NCI-H2081 (cell line): ENCODE measurements at places on chromosomes 1 and 21.

DNA sequence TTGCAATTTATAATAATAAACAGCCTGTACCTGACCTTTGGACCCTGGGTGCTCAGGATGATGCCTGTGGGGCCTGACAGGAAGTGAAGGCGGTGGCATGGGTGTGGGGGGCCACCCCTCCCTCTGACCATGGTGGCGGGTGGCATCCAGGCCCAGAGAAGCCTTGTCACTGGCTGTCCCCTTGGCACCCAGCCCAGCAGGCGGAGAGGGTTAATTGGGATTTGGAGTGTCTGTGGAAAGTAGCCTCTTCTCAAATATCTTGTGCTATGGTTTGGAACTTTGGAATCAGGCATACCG lies 20.5 kb downstream of the SOX13 start:
- DNase-seq, result peak; percentile 61

- DNase-seq, result no peak
Measured at GRCh38 chr1:184966989-184967388, 7.3 kb downstream of the NIBAN1 start.

- DNase-seq, result no peak
Measured at GRCh38 chr1:101283443-101283842, 46.6 kb downstream of the S1PR1 start.

DNA sequence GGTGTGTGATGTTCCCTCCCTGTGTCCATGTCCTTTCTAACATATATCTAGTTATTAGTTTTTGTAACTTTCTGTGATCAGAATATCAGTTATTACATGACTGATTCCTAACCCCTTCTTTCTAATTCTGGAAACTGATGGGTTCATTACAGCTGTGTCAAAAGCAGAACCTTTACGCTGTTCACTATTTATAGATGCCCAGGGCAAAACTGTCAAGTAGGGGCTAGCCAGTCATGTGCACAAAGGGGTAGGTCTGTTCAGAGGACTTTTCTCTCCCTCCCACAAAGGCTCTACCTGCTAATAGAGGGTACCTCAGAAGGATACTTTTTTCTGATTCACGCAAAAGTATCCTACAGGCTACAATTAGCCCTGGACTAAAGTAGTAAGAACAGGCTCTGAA lies 79.2 kb downstream of the NRDC start:
- no peak for DNase-seq

GRCh38 chr1:110250008-110250407 lies 39.9 kb downstream of the KCNC4 start:
- no peak for DNase-seq

DNA sequence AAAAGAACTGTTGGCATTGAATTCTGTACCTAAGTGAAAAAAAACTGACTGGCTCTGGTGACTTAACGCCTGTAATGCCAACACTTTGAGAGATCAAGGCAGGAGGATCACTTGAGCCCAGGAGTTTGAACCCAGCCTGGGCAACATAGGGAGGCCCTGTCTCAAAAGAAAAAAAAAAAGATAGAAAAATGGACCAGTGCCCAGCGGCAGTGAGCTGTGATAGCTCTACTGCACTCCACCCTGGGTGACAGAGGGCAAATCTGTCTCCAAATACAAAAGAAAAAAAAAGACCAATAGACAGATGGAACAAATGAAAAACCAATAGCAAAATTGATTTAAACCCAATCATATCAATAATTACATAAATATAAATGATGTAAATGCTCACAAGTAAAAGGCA lies 674 bp upstream of the AKR7A3 start:
- no peak for DNase-seq

- no peak for DNase-seq
Measured at GRCh38 chr1:31978843-31979400, 34.7 kb upstream of the KHDRBS1 start.

DNA sequence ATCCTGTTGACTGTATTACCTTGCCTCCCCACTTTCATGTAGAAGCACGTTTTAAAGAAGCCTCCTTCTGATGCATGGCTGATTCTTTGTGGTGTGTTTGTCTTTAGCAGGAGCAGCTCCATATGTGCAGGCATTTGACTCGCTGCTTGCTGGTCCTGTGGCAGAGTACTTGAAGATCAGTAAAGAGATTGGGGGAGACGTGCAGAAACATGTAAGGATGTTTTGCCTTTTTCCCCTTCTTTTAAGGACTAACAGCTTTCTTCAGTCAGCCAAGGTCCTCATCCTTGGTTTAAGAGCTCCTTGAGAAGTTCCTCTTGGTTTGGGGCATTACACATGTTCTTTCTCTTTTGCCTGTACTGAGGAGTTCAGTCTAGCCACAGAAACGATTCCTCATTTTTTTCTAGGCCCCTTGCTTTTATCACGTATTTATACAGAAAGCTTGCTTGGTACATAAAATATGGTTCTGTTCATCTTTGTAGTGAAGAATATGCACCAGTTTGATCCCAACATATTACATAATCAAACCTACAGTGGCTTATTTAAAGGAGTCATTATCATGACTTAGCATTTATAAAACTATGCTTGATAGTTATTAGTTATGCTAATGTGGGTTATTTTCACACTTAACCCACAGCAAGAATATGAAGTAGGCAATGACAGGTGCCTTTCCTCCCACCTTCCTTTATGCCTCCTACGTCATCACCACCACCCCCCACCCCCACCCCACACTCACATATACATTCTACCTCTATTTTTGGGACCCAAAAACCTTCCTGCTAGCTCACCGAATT lies 19.6 kb downstream of the CAP1 start:
- DNase-seq, result no peak

- DNase-seq, result peak; percentile 23
Measured at GRCh38 chr1:181149326-181150125, 61.0 kb downstream of the IER5 start.

GRCh38 chr1:164702216-164702615 lies 143.2 kb downstream of the PBX1 start:
- DNase-seq, result no peak

DNA sequence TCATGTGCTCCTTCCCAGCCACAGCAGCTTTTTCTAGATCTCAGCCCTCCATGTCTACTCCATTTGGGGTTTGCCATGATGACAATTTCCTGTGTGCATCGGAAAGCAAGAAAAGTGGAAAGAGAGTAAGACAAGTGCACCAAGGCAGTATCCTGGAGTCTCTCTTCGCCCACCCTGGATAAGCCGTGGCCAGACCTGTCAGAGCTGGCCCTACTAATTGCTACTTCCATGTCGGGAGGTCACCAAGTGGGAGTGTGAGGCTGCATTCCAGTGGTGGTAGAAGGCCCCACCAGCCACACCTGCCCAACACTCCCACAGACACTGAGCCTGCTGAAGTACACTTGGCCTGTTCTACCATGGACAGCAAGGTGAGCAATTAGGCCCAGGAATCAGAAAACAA lies 14.0 kb upstream of the LORICRIN start:
- no peak for DNase-seq

GRCh38 chr1:215473943-215474342 lies 93.2 kb upstream of the KCTD3 start:
- DNase-seq, result no peak

DNA sequence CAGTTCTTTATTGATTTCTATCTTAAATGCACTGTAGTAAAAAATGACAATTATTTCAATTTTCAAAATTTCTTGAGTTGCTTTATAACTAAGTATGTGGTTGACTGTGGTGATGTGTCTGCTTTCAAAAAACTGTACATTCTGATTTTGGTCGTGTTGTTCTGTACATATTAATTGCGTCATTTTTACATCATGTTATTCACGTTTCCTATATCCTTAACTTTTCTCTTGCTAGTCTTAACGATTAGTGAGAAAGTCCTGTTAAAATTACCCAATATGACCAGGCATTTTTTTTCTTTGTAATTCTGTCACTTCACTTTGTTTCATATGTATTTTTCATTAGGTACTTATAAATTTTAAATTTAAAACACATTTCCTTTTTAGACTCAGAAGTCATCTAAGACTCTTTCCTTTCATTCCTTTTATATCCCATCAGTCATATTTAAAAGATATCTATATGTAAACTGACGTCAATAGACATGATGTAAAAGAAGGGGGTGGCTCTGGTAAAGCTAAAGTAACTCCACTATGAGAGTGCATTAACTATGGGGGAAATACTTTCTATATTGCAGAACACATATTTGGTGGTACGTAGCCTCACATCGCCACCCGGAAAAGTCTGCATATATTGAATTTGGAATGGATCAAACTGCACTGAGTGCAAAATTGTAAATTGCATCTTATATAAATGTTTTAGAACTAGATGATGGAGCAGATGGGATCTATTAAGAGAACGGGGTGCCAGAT lies 1.1 kb upstream of the COA6 start:
- DNase-seq, result no peak

GRCh38 chr1:240363914-240364313 lies 248.0 kb downstream of the GREM2 start:
- DNase-seq, result no peak

DNA sequence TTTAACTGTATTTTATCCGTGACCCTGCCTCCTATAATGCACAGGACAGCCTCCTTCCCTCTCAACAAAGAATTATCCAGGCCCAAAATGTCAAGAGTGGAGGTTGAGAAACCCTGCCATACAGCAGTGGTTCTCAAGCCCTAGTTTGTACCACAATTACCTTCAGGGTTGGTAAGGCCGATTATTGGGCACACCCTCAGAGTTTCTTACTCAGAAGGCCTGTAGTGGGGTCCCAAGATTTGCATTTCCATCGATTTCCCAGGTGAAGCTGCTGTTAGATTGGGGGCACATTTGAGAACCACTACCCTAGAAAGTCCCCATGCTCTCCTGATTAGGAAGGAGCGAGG lies 400 bp upstream of the PGBD2 start:
- no peak for DNase-seq

- no peak for DNase-seq
Measured at GRCh38 chr1:94250341-94250740, 13.0 kb upstream of the ARHGAP29 start.

- no peak for DNase-seq
Measured at GRCh38 chr21:44265734-44266270, 4.1 kb upstream of the DNMT3L start.

DNA sequence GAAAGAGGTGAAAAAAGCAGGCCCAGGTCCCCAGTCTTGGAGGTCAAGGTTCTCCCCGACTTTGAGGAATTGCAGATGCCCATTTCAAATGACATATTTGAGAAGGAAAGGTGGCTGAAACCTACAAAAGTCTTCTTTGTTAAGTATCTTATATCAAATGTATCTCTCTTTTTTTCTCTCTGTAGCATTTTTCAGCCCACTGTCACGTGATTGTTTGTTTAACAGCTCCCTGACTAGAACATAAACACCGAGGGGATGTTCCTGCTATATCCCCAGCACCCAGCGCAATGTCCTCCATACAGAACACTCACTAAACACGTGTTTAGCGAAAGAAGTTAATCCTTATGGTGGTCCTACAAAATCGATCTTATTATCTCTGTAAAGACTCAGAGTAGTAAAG lies 27.6 kb downstream of the BEND5 start:
- no peak for DNase-seq

DNA sequence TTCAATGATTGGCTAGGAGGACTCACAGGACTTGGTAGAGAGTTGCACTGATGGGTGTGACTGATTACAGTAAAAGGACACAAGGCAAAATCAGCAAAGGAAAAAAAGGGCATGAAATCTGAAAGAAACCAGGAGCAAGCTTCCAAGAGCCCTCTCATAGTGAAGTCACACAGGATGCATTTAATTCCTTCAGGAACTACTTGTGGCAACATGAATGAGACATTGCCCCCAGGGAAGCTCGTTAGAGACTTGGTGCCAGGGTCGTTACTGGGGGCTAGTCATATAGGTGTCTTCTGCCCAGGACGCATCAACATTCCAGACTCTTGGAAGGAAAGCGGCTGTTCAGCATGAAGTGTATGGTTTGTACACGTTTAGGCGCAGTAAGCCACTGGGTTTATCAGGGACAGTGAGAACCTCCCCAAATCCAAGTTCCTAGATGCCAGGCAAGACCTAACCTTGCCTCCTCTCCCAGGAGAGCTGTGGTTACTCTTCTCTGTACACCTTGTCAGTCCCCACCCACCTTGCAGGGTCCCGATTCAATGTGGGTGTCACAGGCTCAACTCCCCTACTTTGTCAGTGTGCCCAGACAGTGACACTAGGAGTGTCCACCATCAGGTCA lies 26.0 kb upstream of the C2CD2 start:
- no peak for DNase-seq

DNA sequence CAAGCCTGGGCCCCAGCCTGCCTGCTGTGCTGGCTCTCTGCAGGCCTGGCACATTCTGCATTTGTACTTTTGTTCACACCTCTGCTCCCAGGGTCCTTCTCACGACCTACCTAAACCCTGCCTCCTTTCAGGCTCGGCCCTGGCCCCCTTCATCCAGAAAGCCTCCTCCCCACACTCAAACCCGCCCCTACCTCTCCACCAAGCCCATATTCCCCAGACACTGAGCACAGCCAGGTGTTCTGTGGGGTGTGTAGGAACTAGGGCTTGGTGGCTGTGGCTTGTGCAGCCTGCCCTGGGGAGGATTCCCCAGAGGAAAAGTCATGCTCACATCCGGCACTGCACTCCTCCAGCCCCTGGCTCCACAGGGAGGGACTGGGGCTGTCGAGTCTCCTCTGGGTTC lies 8.2 kb upstream of the MIXL1 start:
- no peak for DNase-seq

DNA sequence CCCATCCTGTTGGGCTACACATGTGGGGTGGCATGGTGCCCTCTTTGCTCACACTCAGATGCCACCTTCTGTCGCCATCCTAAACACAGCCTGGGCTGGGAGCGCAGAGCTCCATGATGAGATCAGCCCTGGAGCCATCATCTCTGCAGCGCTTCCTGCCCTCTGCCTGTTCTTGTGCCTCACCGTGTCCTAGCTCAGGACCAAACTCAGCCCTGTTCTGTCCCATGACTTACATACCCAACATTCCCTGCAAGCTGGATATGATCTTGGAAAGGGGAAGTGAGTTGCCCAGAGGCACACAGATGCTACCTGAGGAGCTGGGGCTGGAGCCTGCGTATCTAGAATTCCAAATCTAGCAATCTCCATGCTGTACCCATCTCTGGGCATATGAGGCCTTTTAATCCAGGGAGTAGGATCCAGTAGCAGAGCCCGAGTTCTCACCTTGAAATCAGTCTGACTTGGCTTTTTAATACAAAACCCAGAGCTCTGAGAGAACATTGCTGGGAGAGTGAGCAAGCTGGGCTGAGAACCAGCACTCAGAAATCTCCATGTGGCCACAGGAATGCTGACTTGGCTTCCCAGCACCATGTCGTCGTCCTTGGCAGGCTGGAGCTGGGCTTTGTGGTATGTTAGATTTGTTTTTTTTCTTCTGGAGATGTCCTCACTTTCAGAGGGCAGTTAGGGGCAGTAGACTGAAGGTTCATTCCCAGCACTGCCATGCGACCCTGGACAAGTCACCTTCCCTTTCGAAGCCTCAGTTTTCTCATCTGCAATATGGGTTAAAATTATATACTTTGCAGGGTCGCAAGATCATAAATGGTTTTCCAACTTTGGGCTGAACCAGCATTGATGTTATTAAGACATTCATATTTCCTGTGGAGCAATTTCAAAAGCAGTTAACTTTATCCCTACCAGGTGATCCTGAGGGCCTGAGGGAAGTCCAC lies 2.6 kb downstream of the ALPL start:
- DNase-seq, result no peak

GRCh38 chr1:90716243-90716551 lies 905 bp downstream of the BARHL2 start:
- DNase-seq, result no peak

GRCh38 chr1:224343679-224344078 lies 13.0 kb upstream of the CNIH4 start:
- DNase-seq, result no peak

GRCh38 chr1:40384887-40385286 lies 11.4 kb downstream of the SMAP2 start:
- DNase-seq, result no peak

GRCh38 chr1:156806512-156807440 lies 9.9 kb downstream of the SH2D2A start:
- no peak for DNase-seq
